ENCODE measurements at places on chromosomes 4 and X.

DNA sequence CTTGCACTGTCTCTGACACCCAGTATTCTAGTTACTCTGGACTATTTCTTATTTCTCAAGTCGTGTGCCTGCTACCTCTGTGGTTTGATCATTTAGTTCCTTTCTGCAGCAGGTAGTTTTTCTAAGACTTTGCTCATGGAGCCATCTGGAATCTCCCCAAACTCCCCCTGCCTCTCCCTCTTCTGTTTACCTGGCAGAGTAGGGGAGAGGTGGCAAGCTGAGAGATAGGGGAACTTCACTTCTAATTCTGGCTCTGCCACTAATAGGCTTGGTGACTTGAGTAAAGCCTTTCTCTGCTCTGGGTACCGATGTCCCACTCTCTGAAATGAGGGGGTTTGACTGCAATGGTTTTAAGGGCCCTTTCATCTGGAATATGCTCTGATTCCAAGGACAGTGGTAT, 141.3 kb downstream of the CPEB2 start:
- no peak for DNase-seq

DNA sequence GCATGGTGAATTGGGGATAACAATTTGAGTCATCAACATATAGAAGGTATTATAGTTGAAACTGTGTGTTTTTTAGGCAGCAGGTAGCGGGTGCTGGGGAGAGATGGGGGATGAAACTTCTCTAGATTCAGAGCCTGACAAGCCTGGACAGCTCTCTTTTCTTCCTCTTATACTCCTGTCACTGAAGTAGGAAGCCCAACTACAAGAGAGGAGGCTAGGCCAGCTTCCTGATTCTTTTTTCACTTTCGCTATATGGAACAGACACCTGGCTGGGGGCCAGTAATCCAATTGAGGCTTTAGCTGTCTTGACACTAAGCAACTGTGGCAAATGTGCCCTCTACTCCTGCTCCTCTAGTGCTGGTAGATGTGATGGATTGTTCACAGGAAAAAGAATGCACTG, 69.2 kb downstream of the PHKA1 start:
- no peak for DNase-seq

GRCh38 chr4:87949961-87950360, 25.6 kb upstream of the SPP1 start:
- no peak for DNase-seq

- no peak for DNase-seq
Measured at GRCh38 chr4:56342746-56343145, 44.5 kb downstream of the AASDH start.

Data from non-pigmented ciliary epithelial cell (primary cell).